ENCODE measurements at places on chromosomes 5 and 9. TPM values are rescaled to one million over a fixed set of nuclear protein-coding genes. Genes with fewer than 3 reads are reported as not detected.

DNA sequence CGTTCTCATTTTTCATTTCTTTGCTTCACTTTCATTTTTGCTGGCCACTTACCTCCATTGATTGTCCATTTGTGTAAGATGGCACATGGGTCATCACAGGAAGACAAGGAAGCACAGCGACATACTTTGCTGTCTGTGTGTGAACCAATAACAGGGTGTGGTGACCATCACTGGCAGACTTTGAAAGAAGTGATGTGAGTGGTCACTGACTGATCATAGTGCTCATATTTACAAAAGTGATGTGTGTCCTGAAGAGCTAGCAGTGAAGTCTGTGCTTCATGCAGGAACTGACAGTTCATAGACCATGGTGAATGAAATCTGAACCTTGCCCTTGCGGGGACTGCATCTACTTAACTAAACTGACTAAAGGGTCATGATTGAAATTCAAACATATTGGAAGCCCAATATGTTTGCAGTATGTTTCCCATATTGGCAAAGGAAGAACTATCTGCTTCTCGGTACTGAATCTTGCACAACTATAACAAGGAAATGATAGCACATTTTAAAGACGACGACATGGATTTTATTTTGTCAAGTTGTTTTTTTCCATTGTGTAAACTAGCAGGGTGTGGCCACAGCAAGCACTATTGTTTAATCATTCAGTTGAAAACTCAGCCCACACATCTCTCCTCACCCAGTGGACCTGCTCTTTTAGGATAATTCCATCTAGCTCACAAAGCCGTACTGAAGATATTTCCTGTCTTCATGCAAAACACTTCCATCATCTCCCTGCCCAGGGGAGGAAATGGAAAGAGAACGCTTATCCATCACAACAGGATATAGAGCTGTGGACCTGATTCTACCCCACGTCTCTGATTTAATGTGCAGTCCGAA lies 232.0 kb upstream of the ANKRD55 start:
- H3K27ac ChIP-seq, result no peak overlapping the region
- H3K36me3 ChIP-seq, result no peaks in the 10 kb centered on the region
- DNase-seq, result no peak

DNA sequence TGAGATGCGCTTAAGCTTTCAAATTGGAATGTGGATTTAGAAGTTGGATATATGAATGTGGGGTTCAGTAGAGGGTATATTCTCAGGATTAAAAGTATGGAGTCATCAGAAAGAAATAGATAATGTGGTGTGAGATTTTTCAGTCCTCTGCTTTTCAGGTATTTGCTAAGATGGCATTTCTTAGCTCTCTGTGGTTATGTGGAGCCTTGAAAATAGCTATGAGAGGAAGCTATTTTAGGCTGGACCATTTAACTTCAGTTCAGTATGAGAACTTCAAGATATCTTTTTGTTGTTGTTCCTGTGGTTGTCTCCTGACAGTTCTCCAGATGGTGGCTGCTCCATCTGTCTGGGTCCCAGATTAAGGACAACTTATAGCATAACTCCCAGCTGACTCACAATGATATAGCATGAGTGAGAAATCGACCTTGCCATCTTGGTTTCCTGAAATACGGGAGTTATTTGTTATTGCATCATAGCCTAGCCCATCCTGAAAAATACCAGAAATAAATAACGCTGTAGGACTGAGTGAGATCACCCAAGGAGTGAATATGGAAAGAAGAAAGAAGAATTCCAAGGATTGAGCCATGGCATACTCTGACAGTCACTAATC lies 461.5 kb downstream of the ANXA1 start:
- peak; percentile 98 for DNase-seq
- no peaks in the 10 kb centered on the region for H3K4me1 ChIP-seq
- H3K4me3 ChIP-seq, result no peak overlapping the region
- no peaks in the 10 kb centered on the region for H3K36me3 ChIP-seq
- H3K27ac ChIP-seq, result peak overlapping the region; percentile 33

GRCh38 chr5:128464596-128464995 lies 73.4 kb downstream of the FBN2 start:
- DNase-seq, result no peak
- no peaks in the 10 kb centered on the region for H3K36me3 ChIP-seq
- H3K4me1 ChIP-seq, result no peaks in the 10 kb centered on the region
- H3K27ac ChIP-seq, result no peak overlapping the region
- no peaks in the 10 kb centered on the region for H3K27me3 ChIP-seq

DNA sequence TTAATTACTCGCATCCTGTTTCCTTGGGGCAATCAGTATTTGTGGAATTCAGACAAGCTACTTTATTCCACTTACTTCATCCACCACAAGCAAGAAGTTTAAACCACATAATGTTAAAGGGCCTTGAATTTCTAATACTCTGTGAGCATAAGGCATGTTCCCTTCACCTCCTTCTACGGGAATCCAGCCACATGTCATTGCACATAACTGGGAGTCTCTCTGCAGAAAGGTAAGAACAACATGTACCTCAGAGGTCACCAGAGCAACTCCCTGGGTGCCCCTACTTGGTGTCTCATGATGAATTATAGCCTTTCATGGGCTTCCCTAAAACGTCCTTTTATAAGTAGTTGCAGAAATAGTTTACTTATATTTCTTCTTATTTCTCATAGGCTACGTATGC lies 553.2 kb downstream of the DTWD2 start:
- H3K4me1 ChIP-seq, result no peaks in the 10 kb centered on the region
- H3K4me3 ChIP-seq, result no peak overlapping the region
- no peak overlapping the region for H3K27ac ChIP-seq
- H3K27me3 ChIP-seq, result no peaks in the 10 kb centered on the region
- H3K36me3 ChIP-seq, result no peaks in the 10 kb centered on the region

DNA sequence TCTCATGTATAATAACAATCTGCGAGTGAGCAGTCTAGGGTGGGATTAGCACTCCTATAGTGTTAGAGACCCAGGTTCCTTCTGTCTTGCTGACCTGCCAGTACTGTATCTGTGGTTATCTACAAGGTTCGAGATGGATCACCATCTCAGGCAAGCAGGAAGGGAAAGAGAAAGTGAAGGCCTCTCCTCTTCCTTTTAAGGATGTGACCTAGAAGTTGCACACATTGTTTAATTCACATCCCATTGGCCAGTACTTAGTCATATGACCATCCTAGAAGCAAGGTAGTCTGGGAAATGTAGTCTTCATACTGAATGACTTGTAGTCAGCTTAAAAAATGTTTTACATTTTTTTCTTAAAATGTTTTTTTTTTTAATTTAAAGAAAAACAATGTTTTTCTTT lies 168.6 kb downstream of the CARTPT start:
- no peak overlapping the region for H3K27ac ChIP-seq
- peaks cover 11% of the 10 kb centered on the region for H3K4me1 ChIP-seq
- H3K36me3 ChIP-seq, result no peaks in the 10 kb centered on the region
- peak; percentile 83 for DNase-seq
- H3K4me3 ChIP-seq, result no peak overlapping the region

GRCh38 chr9:96607971-96608370 lies 11.7 kb downstream of the CDC14B start:
- H3K4me1 ChIP-seq, result peaks cover 11% of the 10 kb centered on the region
- no peak overlapping the region for H3K27ac ChIP-seq
- DNase-seq, result no peak

DNA sequence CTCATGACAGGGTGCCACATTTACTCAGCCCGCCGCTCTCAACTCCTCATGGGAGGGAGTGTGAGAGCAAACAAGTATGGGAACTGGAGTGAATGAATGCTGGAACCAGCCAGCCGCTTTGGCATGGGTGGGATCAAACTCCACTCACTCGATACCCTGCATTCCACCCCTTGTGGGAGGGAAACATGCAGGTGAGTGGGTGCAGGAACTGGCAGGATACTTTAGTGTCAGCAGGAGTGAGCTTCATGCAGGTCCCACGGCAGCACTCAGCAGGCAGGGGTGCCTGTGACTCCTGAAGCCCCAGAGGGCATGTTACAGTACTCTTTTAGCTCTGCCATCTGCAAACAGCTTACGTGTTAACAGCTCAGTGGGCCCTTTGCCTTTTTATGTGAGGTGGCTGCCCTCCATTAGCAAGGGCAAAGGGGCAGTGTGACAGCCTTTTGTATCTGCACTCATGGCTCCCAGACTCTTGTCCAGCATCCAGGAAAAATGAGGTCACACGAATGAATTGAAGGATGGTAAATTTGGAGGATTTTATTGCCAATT lies 433.2 kb upstream of the NMUR2 start:
- H3K27me3 ChIP-seq, result no peaks in the 10 kb centered on the region
- no peaks in the 10 kb centered on the region for H3K36me3 ChIP-seq
- no peak overlapping the region for H3K4me3 ChIP-seq

- H3K36me3 ChIP-seq, result no peaks in the 10 kb centered on the region
- no peak overlapping the region for H3K27ac ChIP-seq
- no peak overlapping the region for H3K4me3 ChIP-seq
Observed at GRCh38 chr5:151202381-151203139, 21.3 kb downstream of the CCDC69 start.

- H3K27ac ChIP-seq, result no peak overlapping the region
- no peak overlapping the region for H3K4me3 ChIP-seq
- DNase-seq, result no peak
- H3K4me1 ChIP-seq, result no peaks in the 10 kb centered on the region
Observed at GRCh38 chr5:56496581-56497063, 263.5 kb upstream of the ANKRD55 start.

DNA sequence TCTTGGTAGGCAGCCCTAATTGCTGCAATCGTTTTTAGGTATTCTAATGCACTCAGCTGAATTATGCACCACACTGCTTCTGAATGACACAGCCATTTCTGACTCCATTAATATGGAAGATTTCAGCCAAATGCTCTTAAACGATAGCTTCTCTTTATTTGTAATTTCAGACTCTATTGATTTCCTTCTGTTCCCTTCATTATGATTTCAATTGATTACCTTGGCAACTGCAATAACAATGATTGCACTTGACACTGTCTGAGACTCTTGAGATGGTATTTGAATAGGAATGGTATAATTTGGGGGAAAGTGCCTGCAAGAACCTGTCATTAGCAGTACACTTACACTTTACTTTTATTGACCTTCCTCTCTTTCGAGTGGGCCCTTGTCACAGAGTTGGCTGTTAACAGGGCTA lies 296.1 kb upstream of the DMAC1 start:
- no peak overlapping the region for H3K4me3 ChIP-seq
- H3K36me3 ChIP-seq, result no peaks in the 10 kb centered on the region
- no peaks in the 10 kb centered on the region for H3K27me3 ChIP-seq
- H3K4me1 ChIP-seq, result no peaks in the 10 kb centered on the region
- no peak for DNase-seq
- H3K27ac ChIP-seq, result no peak overlapping the region

DNA sequence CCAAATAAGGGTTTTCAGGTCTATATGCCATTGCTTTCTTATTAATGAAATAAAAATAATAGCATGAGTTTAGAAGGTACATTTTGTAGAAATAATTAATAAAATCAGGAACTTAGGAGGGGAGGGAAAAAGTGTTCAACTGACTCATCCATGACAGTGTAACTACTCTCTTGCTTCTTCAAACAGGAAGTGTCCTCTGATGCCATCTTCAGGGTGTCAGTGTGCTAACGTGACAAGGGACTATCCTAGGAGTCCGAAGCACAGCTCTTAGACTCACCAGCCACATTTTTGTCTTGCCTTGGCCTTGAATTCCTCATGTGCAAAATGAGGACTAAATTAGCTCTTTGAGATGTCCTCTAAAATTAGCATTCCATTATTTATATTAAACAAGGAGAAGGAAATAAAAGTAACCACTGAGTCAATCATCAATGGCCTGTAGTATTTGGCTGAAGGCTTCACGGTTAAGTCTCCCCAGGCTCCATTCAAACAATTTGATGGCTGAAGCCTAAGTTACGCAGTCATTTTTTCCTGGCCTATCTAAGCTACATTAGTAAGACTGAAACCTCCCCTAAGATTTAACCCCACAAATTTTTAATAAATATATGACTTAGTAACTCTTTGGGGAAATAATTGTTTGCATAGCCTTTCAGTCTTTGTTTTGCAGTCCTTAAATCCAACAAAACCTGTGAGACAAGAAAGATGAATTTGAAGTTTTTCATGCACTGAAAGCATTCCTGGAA lies 151.1 kb downstream of the ARL15 start:
- DNase-seq, result peak; percentile 10
- no peaks in the 10 kb centered on the region for H3K36me3 ChIP-seq
- H3K27ac ChIP-seq, result no peak overlapping the region
- H3K4me3 ChIP-seq, result no peak overlapping the region

DNA sequence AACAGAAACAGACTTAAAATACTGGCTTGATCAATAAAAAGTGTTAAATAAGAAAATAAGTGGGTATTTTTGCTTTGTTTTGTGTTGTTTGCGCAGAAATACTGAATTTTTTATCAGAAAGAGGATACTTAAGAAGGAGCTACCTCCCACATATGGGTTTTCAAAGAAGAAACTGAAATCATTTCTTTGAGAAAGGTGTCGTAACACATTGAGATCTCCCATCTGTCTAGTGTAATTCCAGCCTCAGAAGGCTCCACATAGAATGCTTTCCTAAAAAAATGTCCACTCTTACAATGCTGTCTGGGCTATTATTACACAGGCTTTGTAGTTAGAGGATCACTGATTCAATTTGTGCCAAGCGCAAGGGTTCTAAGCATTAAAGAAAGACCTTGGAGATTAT lies 226.2 kb downstream of the EPB41L4A start:
- peaks cover 3% of the 10 kb centered on the region for H3K27me3 ChIP-seq
- H3K4me1 ChIP-seq, result no peaks in the 10 kb centered on the region
- no peak for DNase-seq
- H3K27ac ChIP-seq, result no peak overlapping the region
- no peaks in the 10 kb centered on the region for H3K36me3 ChIP-seq

GRCh38 chr9:6049798-6050197 lies 34.4 kb upstream of the RANBP6 start:
- H3K4me1 ChIP-seq, result no peaks in the 10 kb centered on the region
- H3K27me3 ChIP-seq, result no peaks in the 10 kb centered on the region
- no peaks in the 10 kb centered on the region for H3K36me3 ChIP-seq
- DNase-seq, result no peak
- H3K27ac ChIP-seq, result no peak overlapping the region

DNA sequence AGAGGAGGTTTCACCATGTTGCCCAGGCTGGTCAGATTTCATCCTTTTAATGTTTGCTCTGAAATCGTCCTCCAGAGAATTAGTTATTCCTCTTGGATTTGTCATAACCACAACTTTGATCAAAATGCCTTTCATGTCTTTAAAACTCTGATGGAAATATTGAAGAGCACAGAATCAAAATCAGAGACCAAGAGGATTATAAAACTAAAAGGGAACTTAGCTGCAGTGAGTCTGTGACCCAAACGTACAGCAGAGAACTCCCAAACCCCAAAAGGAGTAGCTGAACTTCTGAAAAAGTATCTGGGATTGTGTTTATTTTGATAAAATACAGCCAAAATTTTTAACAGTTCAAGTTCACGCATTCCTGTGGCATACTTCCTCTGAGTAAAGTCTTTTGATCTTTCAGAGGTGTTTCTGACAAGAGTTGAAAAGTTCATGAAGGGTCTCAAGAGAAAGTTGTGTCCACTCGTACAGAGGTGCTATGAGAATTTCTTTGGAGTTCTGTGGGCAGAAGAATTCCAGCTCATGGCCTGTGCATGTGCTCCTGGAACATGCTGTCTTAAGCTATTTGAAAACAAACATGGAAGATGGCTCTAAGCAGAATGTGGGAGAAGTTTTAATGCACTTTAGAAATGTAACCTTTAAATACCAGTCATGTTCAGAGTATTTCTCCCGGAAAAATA lies 124.0 kb downstream of the ESM1 start:
- H3K36me3 ChIP-seq, result no peaks in the 10 kb centered on the region
- peak; percentile 80 for DNase-seq
- peak overlapping the region; percentile 11 for H3K4me3 ChIP-seq
- H3K4me1 ChIP-seq, result peaks cover 17% of the 10 kb centered on the region
- H3K27me3 ChIP-seq, result no peaks in the 10 kb centered on the region
- peak overlapping the region; percentile 65 for H3K27ac ChIP-seq

The CNTNAP3 gene
- total RNA-seq, result 2.7 TPM

The ALDOB gene
- not detected for total RNA-seq

The ZNF367 gene
- 0.89 TPM for total RNA-seq

The IGFBPL1 gene
- total RNA-seq, result 5.6 TPM

The OR1Q1 gene
- not detected for total RNA-seq

The DRD1 gene
- total RNA-seq, result 0.23 TPM

The ADGRV1 gene
- 10.0 TPM for total RNA-seq
